ENCODE measurements at places on chromosomes 13 and 19. TPM values are rescaled to one million over a fixed set of nuclear protein-coding genes. Genes with fewer than 3 reads are reported as not detected.

The FGF21 gene
- not detected for total RNA-seq

The SIGLECL1 gene
- not detected for total RNA-seq

The SLC35E1 gene
- 29.8 TPM for total RNA-seq

The ZNF728 gene
- total RNA-seq = 0.64 TPM

The ZNF554 gene
- total RNA-seq = 17.6 TPM
